Cerebellar nuclear complex (tissue), 1 donor: ENCODE measurements at places on chromosomes 5 and 9.
A peak's percentile ranks its signal among the peaks of the same experiment; 100 is the strongest.

GRCh38 chr9:93182572-93182971, 1.4 kb upstream of the WNK2 start:
- no peak for DNase-seq

GRCh38 chr9:32968101-32969011, 33.1 kb downstream of the APTX start:
- peak; percentile 32 for DNase-seq

- DNase-seq: no peak
These were observed 175.1 kb upstream of the DAB2 start for GRCh38 chr5:39599721-39600431.

DNA sequence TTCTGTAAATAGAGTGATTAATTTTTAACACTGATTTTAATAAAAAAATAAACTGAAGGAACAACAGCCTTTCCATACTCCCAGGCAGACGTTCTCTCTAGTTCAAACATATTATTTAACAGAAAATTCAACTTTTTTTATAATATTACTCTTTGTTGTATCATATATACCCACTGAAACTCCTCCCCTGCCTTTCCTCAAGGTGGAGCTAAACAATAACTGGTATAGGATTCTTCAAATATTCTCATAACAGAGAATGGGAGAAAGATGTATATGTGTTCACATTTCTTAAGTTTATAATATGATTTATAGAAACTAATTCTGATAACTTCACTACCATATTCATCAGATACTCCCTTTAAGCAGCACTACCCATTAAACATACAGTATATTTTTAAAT, 83.4 kb downstream of the CYLC2 start:
- no peak for DNase-seq

- DNase-seq: no peak
These were observed 78.1 kb downstream of the RAPGEF1 start for GRCh38 chr9:131661568-131662288.

DNA sequence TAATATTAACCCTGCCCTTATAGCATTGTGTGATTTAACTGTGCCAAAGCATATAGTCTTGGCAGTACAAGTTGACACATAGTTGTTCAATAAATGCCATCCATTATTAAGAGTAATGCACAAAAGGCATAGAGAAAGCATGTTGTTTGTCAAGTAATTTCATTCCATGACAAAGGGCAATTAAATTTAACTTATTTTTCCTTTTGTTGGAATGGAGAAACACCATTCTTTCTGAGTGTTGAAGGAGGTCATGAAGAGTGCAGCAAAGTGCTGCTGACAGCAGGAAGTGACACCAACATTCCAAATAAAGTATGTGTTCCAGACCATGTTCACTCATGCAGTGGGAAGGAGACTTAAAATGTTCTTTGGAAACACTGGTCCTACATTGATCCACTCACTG, 29.1 kb downstream of the ANKDD1B start:
- DNase-seq: no peak

DNA sequence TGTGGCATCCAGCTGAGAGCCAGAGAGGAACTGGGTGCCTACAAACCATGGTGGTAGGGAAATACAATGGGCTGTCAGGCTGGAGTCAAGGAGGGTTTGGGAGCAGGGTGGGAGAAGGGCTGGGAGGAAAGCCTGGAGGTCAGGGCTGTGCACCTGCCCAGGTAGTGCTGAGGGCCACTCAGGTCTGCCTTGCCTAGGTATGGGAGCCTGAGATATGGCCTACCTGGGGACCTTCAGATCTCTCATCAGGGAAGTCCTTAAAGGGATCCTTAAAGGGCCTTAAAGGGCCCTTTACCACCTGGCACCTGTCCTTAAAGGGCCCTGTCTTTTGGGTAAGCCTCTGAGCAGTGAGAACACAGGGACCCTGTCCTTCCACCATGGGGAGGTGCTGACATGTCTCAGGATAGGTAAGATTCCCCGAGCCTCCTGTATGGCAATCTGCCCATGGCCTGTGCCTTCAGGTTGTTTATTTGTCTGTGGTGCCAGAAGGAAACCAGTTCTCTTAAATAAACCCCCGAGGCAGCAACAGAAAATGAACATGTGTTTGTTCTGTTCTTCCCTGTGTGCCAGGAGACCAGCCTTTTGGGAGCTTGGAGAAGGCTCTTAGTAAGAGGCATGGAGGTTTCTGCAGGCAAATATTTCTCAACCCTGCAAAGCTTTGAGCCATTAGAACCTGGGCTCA, 23.3 kb downstream of the SLC25A48 start:
- no peak for DNase-seq

DNA sequence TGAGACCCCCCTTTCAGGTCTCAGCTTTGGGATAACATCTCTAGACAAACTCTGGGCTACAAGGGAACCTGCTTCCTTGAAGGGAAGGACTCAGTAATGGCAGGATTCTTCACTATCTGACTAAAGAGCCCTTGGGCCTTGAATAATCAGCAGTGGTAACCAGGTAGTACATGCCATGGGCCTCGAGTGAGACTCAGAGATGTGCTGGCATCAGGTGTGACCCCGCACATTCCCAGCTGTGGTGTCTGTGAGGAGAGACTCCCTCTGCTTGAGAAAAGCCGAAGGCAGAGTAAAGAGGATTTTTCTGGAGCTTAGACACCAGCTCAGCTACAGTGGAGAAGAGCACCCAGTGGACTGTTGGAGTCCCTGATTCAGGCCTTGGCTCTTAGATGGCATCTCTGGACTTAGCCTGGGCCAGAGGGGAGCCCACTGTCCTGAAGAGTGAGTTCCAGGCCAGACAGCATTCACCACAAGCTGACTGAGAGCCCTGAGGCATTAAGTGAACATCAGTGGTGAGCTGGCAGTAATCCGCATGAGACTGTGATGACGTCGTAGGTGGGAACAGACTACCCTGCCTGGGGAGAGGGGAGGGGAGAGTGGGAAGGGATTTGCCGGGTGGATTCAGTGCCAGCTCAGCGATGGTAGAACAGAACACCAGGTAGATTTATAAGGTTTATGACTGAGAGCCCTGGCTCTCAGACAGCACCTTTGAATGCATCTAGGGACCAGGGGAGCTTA, 5.3 kb upstream of the ZNF782 start:
- no peak for DNase-seq

DNA sequence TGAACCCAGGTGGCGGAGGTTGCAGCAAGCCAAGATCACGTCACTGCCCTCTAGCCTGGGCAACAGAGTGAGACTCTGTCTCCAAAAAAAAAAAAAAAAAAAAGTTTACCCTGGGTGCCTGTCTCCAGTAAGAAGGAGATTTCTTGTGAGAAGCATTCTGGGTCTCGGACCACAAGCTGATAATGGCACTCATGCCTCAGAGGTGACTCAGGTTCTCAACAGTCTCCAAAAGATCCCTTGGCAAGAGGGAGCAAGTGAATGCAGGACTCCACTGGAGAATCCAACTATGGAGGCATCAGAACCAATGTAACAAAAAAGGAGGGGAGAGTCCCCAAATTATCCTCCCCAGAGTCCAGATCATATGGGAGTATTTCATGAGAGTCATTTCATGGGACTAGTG, 106.0 kb upstream of the LRRTM2 start:
- DNase-seq: no peak

GRCh38 chr9:96152550-96152949, 149.4 kb downstream of the HSD17B3 start:
- DNase-seq: no peak
